ENCODE measurements at places on chromosomes 1 and 21.
A peak's percentile ranks its signal among the peaks of the same experiment; 100 is the strongest.

GRCh38 chr1:11680270-11681070, 478 bp downstream of the MAD2L2 start:
- no peak for DNase-seq

GRCh38 chr1:190176776-190177175, 300.9 kb downstream of the BRINP3 start:
- no peak for DNase-seq

DNA sequence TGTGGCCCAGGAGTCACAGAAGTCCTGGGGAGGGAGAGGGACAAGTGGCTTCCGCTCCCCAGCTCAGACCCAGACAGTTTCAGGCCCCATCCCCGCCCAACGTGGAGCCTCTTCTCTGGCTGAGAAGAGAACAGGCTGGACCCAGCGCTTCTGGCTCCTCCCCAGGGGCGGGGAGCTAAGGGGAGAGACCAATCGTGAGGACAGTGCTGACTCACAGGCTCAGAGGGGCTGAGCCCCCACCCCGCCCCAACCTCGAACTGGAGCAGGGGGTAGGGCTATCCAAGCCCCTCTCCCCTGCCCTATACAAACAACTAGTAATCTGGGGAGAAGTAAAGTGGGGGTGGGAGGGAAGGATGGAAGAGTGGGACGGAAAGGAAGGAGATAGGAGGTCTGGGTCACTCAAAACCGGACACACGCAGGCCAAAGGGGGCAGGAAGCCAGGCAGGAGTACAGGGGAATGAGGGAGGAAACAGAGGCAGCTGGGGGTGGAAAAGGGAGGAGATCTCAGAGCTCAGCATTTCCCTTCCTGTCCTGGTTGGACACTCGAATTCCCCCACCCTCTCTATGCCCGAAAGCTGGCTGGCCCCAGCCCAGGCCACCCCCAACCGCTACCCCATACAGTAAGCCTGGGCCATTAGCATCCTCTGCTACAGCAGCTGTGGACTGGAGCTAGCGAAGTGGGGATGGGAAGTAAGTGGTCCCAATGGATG, at the start of gene SHC1:
Gene SHC1, minus strand, starts transcription at position 117 of the 710 bp plus-strand sequence. CDS start 221 bp downstream, outside the sequence.
- no peak for DNase-seq

DNA sequence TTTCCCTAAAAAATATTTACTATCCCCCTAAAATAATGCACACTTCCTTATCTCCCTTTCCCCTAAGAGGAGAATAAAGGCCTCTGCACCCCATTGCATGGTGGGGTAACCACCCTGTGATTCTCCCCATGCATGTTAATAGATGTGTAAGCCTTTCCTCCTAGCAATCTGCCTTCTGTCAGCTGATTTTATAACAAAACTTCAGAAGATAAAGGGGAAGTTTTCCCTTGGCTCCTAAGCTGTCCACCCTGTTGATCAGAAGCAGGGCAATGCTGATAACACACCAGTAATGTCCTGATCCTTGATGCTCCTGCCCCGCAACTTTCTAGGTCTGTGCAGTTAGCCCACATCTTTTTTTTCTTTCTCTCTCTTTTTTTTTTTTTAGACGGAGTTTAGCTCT, 11.4 kb upstream of the RNF187 start:
- DNase-seq = no peak

GRCh38 chr1:50109647-50110075, 941 bp downstream of the ELAVL4 start:
- peak; percentile 83 for DNase-seq

- peak; percentile 95 for DNase-seq
Observed at GRCh38 chr1:117173691-117174090, 37.0 kb downstream of the VTCN1 start.

DNA sequence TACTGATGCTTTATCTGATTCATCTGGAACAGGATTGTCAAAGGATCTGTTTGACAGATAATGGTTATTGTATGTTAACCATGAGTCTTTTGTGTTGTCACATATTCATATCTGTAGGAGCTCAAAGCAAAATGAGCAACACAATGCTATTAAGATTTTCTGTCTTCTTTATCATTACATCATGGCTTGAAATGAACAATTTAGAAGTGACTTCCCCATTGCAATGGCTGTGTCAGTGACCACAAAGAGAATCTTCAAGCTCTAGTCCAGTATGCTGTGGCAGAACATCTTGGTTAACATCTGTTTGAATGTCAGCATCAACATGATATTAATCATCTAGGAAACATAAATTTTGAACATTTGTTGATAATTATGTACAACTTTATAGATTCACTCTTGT, 1148.5 kb downstream of the PLA2G4A start:
- DNase-seq = no peak

DNA sequence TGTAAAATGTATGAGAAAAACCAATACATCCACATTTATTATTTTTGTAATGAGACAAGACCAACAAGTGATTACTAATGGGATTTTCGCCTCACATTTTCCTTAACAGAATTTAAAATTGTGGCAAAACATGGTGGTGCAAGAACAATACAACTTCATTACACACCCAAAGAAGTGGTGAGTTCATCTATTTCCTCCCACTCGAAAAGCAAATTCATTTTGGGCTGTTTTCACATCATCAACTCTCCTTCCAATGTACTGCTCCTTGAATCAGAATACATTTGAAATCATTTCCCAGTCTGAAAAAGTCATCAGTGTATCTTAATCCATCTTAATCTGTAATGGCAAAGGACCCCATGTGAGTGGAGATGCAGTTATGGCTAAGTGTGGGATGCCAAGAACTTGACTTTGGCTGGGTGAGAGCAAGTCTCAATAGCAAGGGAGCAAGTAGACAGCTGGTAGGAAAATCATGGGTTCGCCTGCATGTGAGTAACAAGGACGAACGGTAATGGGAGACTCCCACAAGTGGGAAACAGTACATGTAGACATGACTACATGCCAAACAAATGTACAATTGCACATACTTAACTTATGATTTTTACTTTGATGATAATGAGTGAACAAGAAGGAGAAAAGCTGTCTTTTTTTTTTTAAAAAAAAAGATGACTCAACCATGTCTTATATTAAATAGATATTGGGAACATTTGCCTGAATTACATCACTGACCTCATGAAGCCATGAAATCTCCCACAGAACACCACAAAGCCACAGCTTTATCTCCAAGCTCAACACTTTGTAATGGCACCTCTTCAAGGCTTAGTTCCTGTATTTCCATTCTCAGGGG, 46.0 kb downstream of the RUNX1 start:
- DNase-seq = no peak

GRCh38 chr1:97571760-97572159, 349.1 kb downstream of the DPYD start:
- no peak for DNase-seq

- peak; percentile 30 for DNase-seq
Observed at GRCh38 chr1:151534662-151535278, 5.3 kb upstream of the TUFT1 start.

- peak; percentile 10 for DNase-seq
Observed at GRCh38 chr1:21383785-21384401, 56.0 kb upstream of the NBPF3 start.

DNA sequence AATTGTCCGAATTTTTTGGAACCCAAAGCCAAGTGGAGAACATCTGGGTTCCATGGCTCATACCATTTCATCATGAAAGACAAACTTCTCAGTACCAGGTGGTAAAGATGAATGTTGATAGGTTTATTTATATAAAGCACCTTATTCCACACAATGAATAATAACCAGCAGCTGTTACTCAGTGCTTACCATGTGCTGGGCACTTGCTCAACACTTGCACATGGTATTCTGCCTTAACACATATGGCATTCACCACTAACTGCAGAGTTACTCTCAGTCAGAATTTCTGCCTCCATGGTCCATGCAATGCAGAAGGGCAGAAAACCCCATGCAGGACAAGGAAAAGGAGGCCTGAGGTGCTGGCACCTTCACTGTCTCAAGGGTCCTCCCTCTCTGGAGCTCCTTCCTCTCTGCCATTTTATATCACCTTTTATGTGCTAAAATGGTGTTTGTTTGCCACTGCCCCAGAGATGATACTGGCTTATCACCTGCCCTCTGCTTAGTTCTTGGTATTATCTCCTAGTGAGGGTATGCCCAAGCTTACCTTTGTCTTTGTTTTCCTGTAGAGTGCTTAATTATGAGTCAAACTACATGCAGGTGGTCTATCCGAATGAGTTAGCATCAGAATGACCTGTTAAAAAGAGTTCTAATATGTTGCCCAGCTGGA, 76.7 kb upstream of the ZNF326 start:
- DNase-seq = peak; percentile 54

Data from NCI-H2171 treated with DMSO at 0.1 percent for 48 hours (cell line).